Caco-2 (cell line): ENCODE measurements at places on chromosomes 11 and 22.

DNA sequence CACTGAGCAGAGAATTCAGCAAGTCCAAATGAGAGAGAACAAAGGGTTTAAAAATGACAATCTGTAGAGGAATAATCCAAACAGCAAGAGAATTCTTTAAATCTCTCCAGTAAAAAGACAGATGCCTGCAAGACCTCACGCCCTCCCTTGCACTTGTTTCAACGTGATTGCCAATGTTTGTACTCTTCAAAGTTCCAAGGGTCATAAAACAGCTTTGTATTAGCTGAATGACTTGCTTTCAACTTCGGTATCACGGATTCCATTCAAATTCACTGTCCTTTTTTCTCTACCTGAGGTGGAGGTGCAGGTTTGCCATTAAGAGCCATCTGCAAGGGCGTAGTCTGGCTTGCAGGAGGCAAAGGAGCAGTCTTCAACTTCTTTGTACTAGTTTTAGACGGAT, 41.1 kb upstream of the CHRNA10 start:
- H3K4me1 ChIP-seq: peaks cover 55% of the 10 kb centered on the region
- peak; percentile 83 for DNase-seq
- peaks cover 5% of the 10 kb centered on the region for H3K36me3 ChIP-seq
- H3K27ac ChIP-seq: peak overlapping the region; percentile 89

GRCh38 chr11:116422956-116423600, 349.7 kb downstream of the BUD13 start:
- H3K4me3 ChIP-seq: no peak overlapping the region
- no peaks in the 10 kb centered on the region for H3K27me3 ChIP-seq
- peak; percentile 56 for DNase-seq
- H3K36me3 ChIP-seq: no peaks in the 10 kb centered on the region
- peaks cover 18% of the 10 kb centered on the region for H3K4me1 ChIP-seq

DNA sequence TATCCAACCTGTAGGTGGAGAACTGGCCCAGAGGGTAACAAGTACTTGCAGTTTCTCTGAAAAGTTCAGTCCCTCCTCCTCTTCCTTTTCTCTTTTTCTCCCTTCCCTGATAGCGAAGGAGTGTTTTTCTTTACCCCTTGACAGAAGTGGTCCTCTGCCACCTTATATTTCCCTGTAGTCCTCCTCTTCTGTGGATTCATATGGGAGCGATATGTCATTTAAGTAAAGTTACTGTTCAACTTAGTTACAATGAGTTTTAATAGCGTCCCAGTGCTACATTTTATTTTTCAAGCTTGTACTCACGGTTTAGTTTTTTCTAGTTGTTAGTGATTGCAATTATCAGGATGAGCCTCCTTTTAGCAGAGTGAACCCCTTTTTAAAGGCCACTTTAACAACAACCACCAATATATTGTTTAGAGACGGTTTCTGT, 1.4 kb downstream of the PCF11 start:
- no peak for DNase-seq
- peak overlapping the region; percentile 77 for H3K4me3 ChIP-seq
- peaks cover 18% of the 10 kb centered on the region for H3K4me1 ChIP-seq
- no peaks in the 10 kb centered on the region for H3K27me3 ChIP-seq
- H3K27ac ChIP-seq: peak overlapping the region; percentile 99

DNA sequence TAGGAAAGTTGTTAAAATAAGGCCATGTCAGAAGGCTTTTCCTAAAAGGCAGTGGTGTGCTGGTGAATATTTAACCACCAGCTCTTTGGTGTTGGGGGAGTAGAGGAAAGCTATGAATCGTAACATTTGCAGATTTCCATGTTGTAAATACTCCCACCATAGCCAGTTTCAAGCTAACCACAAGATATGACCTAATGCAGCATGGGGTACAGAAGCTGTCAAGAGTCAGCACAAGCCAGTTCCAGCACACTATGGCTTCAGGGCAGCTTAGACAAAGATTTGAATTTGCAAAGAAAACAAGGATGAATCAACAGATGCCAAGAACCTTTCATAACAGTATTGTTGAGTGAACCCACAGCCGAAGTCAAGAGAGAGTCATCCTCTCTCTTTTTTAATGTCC, 40.0 kb downstream of the COMMD9 start:
- no peak overlapping the region for H3K27ac ChIP-seq
- H3K36me3 ChIP-seq: no peaks in the 10 kb centered on the region
- no peaks in the 10 kb centered on the region for H3K4me1 ChIP-seq
- no peaks in the 10 kb centered on the region for H3K27me3 ChIP-seq

GRCh38 chr11:130675917-130676316, 227.5 kb downstream of the ADAMTS15 start:
- no peaks in the 10 kb centered on the region for H3K36me3 ChIP-seq
- peaks cover under 1% of the 10 kb centered on the region; the same call in 1 of the 2 replicates for H3K27me3 ChIP-seq
- peaks cover 12% of the 10 kb centered on the region; the same call in 1 of the 2 replicates for H3K4me1 ChIP-seq
- H3K4me3 ChIP-seq: no peak overlapping the region
- no peak overlapping the region for H3K27ac ChIP-seq

- DNase-seq: no peak
- H3K4me3 ChIP-seq: no peak overlapping the region
- no peaks in the 10 kb centered on the region for H3K27me3 ChIP-seq
- H3K36me3 ChIP-seq: no peaks in the 10 kb centered on the region
These were observed 12.0 kb downstream of the JAML start for GRCh38 chr11:118212781-118213191.

- no peaks in the 10 kb centered on the region for H3K27me3 ChIP-seq
- H3K4me1 ChIP-seq: peaks cover 12% of the 10 kb centered on the region
- no peak overlapping the region for H3K4me3 ChIP-seq
- no peak overlapping the region for H3K27ac ChIP-seq
These were observed 21.7 kb upstream of the KIAA0930 start for GRCh38 chr22:45262195-45262930.

GRCh38 chr11:46963844-46964243, 27.3 kb downstream of the CSTPP1 start:
- H3K36me3 ChIP-seq: no peaks in the 10 kb centered on the region
- H3K27ac ChIP-seq: no peak overlapping the region
- no peak overlapping the region for H3K4me3 ChIP-seq
- DNase-seq: no peak
- H3K27me3 ChIP-seq: no peaks in the 10 kb centered on the region
- H3K4me1 ChIP-seq: no peaks in the 10 kb centered on the region

- no peak overlapping the region for H3K27ac ChIP-seq
- no peaks in the 10 kb centered on the region for H3K36me3 ChIP-seq
- H3K4me3 ChIP-seq: no peak overlapping the region
- H3K27me3 ChIP-seq: no peaks in the 10 kb centered on the region
- DNase-seq: no peak
These were observed 164.3 kb downstream of the GUCY1A2 start for GRCh38 chr11:106853850-106854401.

GRCh38 chr11:12784445-12784844, 110.2 kb downstream of the TEAD1 start:
- H3K4me3 ChIP-seq: no peak overlapping the region
- H3K4me1 ChIP-seq: peaks cover 3% of the 10 kb centered on the region; the same call in 1 of the 2 replicates
- peak overlapping the region; percentile 3 for H3K27ac ChIP-seq
- H3K36me3 ChIP-seq: no peaks in the 10 kb centered on the region

DNA sequence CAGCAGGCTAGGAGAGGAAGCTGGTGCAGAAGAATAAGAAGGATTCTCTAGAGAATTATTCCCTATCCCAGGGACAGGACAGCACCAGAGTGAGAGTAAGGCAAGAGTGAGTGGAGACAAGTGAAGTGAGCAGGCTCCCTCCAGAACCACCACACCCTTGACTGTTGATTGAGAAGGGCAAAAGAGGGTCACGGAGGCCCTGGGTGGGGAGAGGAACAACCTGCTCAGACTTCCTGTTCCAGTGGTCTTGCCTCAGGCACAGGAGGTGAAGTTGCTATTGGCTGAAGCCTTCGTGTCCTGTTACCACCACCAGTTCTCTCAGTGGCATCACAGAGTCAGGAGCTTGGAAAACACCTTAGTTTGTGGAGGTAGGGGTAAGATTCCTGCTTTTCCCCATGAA, 51.7 kb upstream of the CCDC89 start:
- peaks cover 44% of the 10 kb centered on the region for H3K4me1 ChIP-seq
- no peak overlapping the region for H3K4me3 ChIP-seq
- no peak overlapping the region for H3K27ac ChIP-seq
- no peaks in the 10 kb centered on the region for H3K27me3 ChIP-seq
- DNase-seq: no peak

GRCh38 chr11:12998336-12998735, 10.8 kb upstream of the RASSF10 start:
- H3K27me3 ChIP-seq: no peaks in the 10 kb centered on the region
- no peak overlapping the region for H3K27ac ChIP-seq
- no peaks in the 10 kb centered on the region for H3K36me3 ChIP-seq

- no peaks in the 10 kb centered on the region for H3K4me1 ChIP-seq
- H3K27ac ChIP-seq: no peak overlapping the region
- no peaks in the 10 kb centered on the region for H3K27me3 ChIP-seq
- H3K4me3 ChIP-seq: no peak overlapping the region
These were observed 33.5 kb downstream of the ENTHD1 start for GRCh38 chr22:39859903-39860588.

- DNase-seq: no peak
- no peak overlapping the region for H3K4me3 ChIP-seq
- H3K36me3 ChIP-seq: no peaks in the 10 kb centered on the region
- H3K27me3 ChIP-seq: no peaks in the 10 kb centered on the region
These were observed 23.1 kb downstream of the FADD start for GRCh38 chr11:70226183-70226582.

DNA sequence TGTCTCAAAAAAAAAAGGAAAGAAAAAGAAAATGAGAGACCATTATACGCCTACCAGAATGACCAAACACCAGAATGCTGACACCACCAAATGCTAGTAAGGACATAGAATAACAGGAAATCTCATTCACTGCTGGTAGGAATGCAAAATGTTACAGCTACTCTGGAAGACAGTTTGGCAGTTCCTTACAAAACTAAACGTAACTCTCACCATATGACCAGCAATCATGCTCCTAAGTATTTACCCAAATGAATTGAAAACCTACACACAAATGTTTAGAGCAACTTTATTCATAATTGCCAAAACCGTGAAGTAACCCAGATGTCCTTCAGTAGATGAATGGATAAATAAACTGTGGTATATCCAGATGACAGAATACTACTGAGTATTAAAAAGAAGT, 7.2 kb downstream of the CHKA start:
- no peaks in the 10 kb centered on the region for H3K27me3 ChIP-seq
- peak overlapping the region; percentile 21 for H3K27ac ChIP-seq
- DNase-seq: no peak

DNA sequence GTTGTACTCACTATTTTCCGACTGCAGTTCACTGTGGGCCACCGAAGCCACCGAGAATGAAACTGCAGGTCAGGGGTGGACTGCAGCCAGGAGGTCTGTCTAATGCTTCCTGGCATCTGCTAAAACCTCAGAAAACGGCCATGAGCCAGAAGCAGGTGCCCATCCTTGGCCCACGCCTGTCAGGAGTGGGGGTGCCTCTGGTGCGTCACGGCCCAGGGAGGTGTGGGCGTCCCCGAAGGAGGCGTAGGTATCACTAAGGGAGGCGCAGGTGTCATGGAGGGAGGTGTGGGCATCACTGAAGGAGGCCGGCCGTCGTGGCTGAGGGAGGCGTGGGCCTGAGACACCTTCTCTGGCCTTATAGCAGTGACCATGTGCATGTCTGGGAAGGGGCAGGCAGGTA, 456.2 kb downstream of the TBC1D22A start:
- no peaks in the 10 kb centered on the region for H3K4me1 ChIP-seq
- no peaks in the 10 kb centered on the region for H3K36me3 ChIP-seq
- no peak overlapping the region for H3K27ac ChIP-seq
- DNase-seq: no peak
- H3K4me3 ChIP-seq: no peak overlapping the region

DNA sequence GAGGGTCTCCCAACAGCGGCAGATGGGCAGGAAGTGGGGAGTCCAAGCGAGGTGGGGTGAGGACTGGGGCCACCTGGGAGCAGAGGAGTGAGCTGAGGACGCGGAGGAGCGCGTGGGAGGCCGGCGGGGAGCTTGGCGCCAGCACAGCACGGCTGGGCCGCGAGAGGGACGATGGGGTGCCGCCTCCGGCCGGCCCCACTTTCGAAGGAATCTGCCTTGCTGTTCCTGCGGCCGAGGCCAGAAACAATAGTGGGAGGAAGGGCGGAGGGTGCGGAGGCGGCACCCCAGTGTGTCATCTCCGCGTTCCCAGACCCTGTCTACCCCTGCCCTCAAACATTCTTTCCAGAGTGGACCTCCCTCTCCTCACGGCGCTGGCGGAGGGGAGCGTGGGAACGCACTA, 5.5 kb downstream of the INS start:
- no peak overlapping the region for H3K27ac ChIP-seq
- H3K27me3 ChIP-seq: no peaks in the 10 kb centered on the region
- H3K36me3 ChIP-seq: no peaks in the 10 kb centered on the region

DNA sequence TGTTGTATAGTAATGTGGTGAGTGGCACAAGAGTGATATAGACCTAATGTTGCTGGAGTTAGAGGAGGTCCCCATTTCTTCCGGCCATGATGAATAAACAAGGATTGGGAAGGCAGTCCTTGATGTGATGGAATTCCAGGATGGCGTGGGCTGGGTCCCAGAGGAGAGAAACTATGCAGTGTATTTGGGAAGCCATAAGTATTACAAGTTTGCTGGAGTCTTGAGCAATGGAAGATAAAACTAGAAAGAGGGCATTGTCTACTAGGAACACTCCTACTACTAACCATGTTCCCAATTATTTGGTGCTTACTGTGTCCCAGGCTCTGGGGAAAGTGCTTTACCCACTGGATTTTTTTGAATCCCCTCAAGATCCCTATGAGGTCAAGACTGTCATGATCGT, 20.0 kb downstream of the LDLRAD3 start:
- H3K4me3 ChIP-seq: no peak overlapping the region
- no peak for DNase-seq
- H3K27ac ChIP-seq: no peak overlapping the region
- no peaks in the 10 kb centered on the region for H3K27me3 ChIP-seq

- H3K27ac ChIP-seq: no peak overlapping the region
- no peak overlapping the region for H3K4me3 ChIP-seq
- no peak for DNase-seq
- H3K4me1 ChIP-seq: peaks cover 10% of the 10 kb centered on the region; the same call in 1 of the 2 replicates
- no peaks in the 10 kb centered on the region for H3K27me3 ChIP-seq
These were observed 217.0 kb downstream of the NAV2 start for GRCh38 chr11:19929655-19930054.

- DNase-seq: no peak
- H3K27me3 ChIP-seq: no peaks in the 10 kb centered on the region
- no peaks in the 10 kb centered on the region for H3K36me3 ChIP-seq
- H3K4me3 ChIP-seq: no peak overlapping the region
- no peak overlapping the region for H3K27ac ChIP-seq
- H3K4me1 ChIP-seq: no peaks in the 10 kb centered on the region
These were observed 30.4 kb upstream of the CD5 start for GRCh38 chr11:61071913-61072312.

- no peaks in the 10 kb centered on the region for H3K27me3 ChIP-seq
- H3K27ac ChIP-seq: peak overlapping the region; percentile 94
- no peak overlapping the region for H3K4me3 ChIP-seq
- H3K4me1 ChIP-seq: peaks cover 59% of the 10 kb centered on the region
- no peak for DNase-seq
- no peaks in the 10 kb centered on the region for H3K36me3 ChIP-seq
These were observed 177.2 kb upstream of the MTMR2 start for GRCh38 chr11:96101146-96101545.

- H3K4me3 ChIP-seq: peak within 1 kb of the TSS; percentile 96
- DNase-seq: peak; percentile 74
- no peaks in the 10 kb centered on the region for H3K27me3 ChIP-seq
- peaks cover 43% of the 10 kb centered on the region for H3K4me1 ChIP-seq
These were observed at the start of gene BCR for GRCh38 chr22:23180301-23180892. Gene BCR (plus strand): TSS chr22:23180509. CDS start chr22:23180961, 452 bp downstream.
